Left ventricle myocardium superior (tissue), 1 donor: ENCODE measurements at places on chromosomes 2 and 18. TPM values are rescaled to one million over a fixed set of nuclear protein-coding genes. Genes with fewer than 3 reads are reported as not detected.
A peak's percentile ranks its signal among the peaks of the same experiment; 100 is the strongest.

GRCh38 chr2:86673986-86674670 is 46.0 kb upstream of the RMND5A start:
- no peak for DNase-seq

YIPF4 gene
- total RNA-seq = 71.9 TPM

SRD5A2 gene
- total RNA-seq = not detected

DNA sequence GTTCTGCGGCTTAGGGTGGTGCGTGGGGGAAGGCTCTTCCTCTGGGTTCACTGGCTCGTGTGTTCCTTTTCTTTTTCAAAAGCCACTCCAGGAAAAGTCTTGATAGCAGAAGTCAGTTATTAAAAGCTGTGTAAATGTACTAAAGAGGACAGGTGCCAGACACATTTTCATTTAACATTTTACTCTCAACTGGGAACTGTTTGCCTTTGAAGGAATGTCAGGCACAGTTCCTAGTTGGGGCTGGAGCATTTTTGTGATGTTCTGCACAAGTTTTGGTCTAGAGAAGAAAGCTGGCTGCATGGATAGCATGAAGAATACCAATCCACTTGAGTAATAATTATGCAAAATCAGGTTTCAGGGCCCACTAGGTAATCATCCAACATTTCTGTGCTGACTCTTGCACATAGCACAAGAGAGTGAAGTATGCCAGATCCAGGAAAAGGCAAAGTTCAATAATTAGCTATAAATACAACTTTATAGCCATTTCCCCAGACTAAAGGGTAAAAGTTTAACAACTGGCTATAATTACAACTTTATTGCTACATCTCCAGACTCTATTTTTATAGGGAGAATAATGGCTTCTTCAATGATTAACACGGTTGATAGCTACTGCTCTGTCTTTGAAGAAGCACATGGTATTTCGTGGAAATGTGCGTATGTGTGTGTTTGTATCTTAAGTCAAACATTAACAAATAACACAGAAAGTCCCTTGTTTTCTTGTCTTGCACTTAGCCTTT is 16.2 kb downstream of the SCYGR8 start:
- no peak for DNase-seq

BOLL gene
- not detected for total RNA-seq

DNA sequence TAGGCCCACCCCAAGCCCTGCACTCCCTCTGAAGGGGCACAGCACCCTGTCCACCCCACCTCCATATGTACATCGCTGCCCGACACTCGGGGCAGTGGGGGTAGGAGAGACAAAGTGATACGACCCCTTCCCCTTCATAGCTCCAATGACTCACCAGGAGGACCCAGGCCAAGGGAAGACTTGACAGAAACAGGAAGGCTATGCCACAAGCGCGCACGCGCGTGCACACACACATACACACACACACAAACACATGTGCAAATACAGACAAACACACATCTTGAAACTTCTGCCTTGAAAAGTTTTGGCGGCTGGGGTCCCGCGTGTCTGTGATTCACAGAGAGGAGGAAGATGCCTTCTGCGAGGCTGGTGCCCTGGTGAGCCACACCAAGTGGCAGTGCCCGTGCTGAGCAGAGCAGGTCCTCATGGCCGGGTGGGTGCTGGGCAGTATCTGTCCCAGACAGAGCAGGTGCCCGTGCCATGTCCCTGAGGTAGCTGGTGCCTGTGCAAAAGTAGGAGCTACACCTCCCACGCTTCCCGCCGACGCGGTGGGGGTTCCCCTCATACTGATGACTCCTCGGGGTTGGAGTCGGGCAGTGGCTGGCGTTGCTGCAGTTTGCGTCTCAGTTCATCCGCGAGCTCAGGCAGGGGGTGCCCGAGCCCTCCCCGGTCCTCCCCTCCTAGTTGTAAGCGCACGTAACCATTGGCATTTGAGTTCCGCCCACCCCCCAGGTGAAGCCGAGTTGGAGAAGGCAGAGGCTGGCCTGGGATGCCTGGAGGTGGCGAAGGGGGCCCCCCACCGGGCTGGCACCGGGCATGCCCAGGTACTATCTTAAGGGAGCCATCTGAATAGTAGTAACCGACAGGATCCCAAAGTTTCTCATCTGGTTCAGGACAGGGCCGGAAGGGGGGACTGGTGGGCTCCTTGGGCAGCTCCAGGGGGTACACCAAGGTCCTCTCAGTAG is 2.5 kb upstream of the ANKRD39 start:
- no peak for DNase-seq

ERBB4 gene
- total RNA-seq = 17.9 TPM

DNA sequence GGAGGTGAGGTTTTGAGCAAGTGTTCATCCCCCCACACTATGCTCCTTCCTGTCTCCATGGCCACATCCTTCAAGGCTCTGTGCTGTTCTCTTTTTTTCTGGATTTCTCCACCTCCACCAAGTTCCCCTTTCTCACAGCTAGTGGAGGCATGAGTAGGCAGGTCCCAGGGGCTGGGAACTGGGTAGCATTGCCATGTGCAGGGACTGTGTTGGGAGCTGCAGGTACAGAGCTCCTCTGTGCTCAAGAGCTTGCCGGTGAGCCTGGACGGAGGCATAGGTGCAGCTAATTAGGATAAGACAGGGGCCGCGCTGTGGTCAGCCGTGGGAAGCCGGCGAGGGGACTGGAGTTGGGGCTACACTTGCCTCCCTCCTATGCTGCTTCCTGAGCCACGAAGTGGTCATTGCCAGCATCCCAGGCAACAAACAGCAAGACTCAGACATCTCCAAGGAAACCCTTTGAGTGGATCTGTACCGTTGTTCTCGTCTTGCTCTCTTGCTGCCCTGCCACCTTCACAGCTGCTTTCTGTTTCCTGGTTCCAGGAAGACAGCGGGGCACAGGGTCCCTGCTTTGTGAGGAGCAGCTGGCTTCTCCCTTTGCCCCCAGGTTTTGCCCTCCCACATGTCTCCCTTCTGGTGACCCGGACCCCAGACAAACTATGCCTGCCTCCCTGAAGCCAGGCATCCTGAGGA is 36.9 kb downstream of the ATOH8 start:
- DNase-seq = peak; percentile 13

GRCh38 chr18:22026889-22027288 is 142.5 kb upstream of the GATA6 start:
- DNase-seq = no peak

- DNase-seq = peak; percentile 80
These were observed 125.4 kb downstream of the CTIF start for GRCh38 chr18:48663931-48664847.

GRCh38 chr2:112658301-112658700 is 12.6 kb downstream of the SLC20A1 start:
- DNase-seq = no peak

DNA sequence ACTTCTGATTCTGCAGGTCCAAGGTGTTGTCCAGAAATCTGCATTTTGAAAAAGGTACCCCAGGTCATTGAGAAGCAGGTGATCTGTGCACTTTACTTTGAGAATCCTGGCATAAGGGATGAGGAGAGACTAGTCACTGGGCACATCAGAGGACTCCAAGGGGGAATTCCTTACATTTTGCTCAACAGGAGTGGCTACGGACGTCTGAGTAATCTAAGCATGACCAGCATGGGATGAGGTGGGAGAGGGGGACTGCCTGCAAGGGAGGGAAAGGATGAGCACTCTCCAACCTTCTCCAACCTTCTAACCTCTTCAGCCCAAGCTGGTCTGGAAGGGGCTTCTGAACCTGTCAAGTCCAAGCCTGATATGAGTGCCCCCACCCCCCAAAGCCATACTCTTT is 55.5 kb downstream of the MARCHF4 start:
- no peak for DNase-seq

DNA sequence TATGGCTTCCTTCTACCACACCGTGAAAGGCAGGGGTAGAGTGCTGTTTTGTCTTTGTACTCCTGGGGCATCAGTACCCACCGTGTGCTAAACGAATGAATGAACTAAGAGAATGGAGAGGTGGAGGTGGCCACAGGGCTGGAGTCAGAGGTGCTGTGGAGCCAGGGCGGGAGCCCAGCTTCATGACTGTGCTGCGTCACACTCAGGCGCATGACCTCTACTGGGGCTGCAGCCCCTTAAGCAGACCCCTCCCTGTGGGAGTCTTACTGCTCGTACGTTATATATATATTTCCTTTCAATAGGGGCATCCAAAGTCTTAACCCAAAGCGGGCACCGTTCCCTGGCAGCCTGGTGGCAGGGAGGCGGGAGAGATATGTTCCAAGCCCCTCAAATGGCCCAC is 18.0 kb upstream of the LBH start:
- no peak for DNase-seq

GRCh38 chr2:18078216-18078615 is 199.7 kb downstream of the KCNS3 start:
- no peak for DNase-seq

CD8B gene
- total RNA-seq = 1.2 TPM

- no peak for DNase-seq
These were observed 17.4 kb upstream of the SMARCAL1 start for GRCh38 chr2:216394881-216395280.

DNA sequence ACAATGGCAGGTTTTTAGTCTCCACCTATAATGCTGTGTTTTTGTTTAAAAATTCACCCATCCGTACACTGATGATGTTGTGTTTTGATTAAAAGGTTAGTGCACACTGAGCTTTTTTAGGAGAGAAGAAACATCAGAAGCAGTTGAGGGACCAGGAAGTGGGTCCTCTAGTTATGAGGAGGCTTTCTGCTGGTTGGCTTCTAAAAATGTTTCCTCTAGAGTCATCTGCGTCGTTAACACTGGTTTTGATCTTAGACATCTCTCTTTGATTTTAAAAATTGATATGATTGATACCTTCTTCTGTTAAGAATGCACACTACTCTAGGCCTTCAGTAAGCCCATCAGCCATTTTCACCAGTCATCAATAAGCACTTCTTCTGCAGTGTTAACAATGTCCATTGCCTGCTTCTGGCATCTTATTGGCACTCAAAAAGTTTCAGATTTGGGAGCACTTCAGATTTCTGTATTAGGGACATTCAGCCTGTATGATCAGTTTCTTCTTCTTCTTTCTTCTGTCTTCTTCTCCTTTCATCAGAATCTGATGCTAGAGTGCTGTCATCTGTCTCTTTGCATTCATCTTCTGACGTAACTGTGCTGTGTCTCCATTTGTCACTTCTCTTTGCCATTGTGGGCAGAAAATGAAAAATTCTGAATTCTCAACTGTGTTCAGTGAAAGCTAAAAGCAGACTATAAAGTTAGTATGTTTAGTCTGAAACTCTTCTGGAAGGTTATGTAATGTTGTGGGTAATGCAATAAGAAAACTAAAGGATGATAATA is 56.3 kb downstream of the PHLPP1 start:
- DNase-seq = no peak
